ENCODE measurements at places on chromosomes 3 and 15. TPM values are rescaled to one million over a fixed set of nuclear protein-coding genes. Genes with fewer than 3 reads are reported as not detected.

- no peak for DNase-seq
These were observed 57.2 kb downstream of the THBS1 start for GRCh38 chr15:39638041-39638440.

DNA sequence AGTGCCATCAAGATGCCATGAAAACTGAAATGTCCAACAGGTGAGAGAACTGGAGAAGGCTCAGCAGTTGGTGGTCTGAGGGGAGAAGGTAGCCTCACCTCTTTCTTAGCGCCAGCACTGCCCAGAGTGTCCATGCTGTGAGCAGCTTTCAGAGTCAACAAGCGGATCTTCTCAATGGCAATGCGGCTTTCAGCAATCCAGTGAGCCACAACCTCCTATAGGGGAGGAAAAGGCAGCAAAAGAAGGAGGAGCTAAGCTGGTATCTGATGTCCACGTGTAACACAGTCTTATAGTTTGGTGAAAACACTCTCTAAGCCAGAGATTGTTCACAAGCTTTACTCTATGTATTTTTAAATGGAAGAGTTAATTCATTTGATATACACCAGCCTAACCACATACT lies 36.1 kb upstream of the ACKR4 start:
- no peak for DNase-seq

GRCh38 chr3:141851411-141851810 lies 25.0 kb upstream of the ATP1B3 start:
- no peak for DNase-seq

The HHLA2 gene
- polyA plus RNA-seq, result 0.12 TPM

The CIB2 gene
- polyA plus RNA-seq, result 5.3 TPM

- DNase-seq, result no peak
These were observed 71.9 kb downstream of the ALDH1A2 start for GRCh38 chr15:57993409-57994145.

- no peak for DNase-seq
These were observed 262.7 kb upstream of the CTDSPL start for GRCh38 chr3:37598808-37599581.

DNA sequence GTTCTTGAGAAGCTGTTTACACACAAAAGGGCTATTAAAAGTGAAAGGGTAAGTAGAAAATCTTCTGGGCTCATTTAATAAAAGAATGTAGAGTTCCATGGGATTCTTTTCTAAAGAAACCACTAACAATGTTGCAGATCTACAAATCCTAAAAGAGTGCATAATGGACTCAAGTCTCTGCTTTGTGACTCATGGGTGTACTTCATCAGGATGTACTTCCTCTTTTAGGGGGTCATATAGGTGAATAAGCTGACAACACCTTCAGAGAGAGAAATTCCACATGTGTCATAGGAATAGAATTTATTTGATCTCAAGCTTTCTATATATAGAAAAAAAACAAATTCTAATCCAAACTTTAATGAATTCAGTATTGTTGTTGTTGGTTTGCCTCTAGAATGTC lies 355.5 kb downstream of the TIGIT start:
- DNase-seq, result no peak

DNA sequence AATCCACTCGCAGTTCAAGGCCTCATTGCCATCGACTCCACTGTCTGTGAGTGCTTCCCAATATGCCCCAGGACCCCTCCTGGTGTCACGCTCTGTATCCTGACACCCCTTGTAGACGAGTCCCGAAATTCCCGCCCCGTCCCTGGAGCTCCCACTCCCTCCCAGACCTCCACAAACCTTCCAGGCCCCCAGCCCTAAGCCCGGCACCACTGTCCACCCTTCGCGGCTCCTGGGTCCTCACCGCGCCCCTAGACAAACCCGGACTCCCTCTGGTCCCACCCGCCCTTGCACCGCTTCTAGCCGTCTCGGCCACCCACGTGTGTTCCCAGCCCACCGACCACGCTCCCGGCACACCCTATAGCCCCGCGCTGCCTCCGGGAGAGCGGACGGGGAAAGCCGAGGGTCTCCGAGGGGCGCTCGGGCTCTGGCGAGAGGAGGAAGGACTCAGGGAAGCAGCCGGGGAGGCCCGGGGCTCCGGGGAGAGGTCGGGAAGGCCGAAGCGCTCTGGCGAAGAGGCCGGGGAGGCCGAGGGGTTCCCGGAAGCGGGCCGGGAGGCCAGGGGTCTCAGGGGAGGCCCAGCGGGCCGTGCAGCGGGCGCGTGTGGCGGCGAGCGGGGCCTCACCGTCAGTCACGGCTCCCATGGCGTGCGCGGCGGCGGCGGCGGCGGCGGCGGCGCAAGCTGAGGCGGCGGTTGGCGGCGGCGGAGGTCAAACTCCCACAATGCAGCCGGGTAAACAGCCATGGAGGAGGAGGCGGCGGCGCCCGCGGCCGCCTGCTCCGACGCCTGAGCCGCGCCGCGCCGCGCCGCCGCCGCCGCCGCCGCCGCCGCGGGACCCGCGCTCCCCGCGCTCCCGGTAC lies at the start of the genes ATXN7 and THOC7:
Gene ATXN7 (plus strand): TSS at position 718 of the 858 bp plus-strand sequence. CDS start 48,732 bp downstream, outside the sequence.
Gene THOC7 (minus strand): TSS at position 656 of the 858 bp plus-strand sequence. CDS start 15 bp downstream, at position 641.
- peak; percentile 74 for DNase-seq

- DNase-seq, result no peak
These were observed 81.6 kb upstream of the HERC1 start for GRCh38 chr15:63915209-63915872.

DNA sequence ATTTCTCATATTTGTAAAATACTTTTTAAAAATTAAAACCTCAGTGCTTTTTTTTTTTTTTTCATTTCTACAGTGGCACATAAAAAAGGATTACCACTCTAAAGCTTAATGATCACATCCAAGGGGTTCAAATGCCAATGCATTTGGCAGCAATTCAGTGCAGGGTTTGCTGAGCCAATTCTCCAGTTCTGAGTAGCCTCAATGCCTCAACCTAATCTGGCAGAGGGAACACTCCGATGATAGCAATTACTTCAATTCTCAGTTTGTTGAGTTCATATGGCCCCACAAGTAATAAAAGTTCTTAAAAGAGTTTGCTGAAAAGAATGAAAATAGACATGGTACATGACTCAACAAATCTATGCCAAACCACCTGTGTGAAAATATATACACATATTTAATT lies 79.3 kb upstream of the RBMS3 start:
- no peak for DNase-seq

The PRICKLE2 gene
- polyA plus RNA-seq, result 6.3 TPM

DNA sequence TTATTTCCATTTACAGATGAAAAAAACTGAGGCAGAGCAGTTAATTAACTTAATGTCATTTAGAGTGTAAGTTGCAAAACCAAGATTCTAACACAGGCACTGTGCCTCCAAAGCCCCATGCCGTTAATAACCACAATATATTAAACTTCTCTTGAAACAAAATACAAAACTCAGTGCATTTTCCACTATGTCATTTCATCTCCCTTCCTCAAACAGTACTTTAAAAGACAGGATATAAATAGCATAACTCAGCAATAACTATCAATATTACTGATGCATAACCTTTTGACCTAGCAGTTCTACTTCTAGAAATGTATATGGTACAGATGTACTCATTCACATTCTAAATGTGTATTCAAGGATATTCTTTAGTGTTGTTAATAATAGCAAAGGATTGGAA lies 5.1 kb upstream of the TASOR start:
- no peak for DNase-seq

The GOLGA8J gene
- not detected for polyA plus RNA-seq

DNA sequence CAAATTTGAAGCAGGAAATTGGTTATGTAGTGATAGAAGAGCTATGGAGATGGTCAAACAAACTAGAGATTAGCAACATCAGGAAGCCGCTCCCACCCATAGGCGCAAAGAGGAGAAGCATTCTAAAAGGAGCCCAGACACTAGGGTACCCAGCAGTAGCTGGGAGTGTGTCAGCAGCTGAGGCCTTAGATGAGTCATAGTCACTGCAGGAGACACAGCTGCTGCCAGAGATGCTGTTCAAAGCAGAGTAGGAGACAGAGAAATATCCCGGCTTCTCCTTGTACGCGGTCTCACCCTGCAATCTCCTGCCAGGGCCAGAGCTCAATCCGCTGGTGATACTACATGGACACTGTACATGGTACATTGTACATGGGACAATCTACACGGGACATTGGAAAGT lies 61.9 kb downstream of the VGLL3 start:
- DNase-seq, result no peak

DNA sequence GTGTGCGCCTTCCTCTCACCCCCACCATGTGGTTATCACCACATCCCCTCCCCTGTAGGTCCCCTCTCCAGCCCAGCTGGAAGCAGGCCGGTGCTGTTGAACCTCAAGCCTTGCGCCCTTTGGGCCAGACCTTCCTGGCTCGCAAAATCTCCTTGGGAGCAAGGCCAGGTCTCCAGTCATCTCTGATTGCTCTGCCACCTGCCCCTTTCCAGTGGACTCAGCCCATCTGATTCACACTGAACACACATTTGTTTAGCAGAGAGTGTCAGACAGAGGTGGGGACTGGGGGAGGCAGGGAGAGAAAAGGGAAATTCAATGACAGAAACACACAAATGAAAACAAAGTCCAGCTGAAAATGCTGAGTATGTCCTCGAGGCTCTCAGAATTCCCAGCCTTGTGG lies 119.4 kb downstream of the TPRA1 start:
- no peak for DNase-seq

DNA sequence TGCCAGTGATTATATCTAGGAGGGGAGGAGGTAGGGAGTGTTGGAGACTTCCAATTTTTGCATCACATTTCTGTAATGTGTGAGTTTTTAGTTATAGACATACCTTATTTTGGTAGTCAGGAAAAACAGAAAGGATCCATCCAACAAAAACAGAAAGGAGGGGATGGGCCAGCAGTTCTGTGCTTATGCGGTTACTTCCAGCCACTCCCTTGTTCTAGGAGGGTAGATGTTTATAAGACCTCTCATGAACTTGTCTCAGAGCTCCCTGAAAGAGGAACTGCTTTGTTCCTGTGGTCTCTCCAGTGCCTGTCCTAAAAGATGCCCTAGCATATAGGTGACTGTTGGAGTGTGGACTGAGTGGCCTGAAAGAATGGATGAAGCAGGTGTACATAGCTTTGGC lies 323.3 kb downstream of the CACNA2D3 start:
- DNase-seq, result no peak

GRCh38 chr15:57384816-57385215 lies 8.5 kb downstream of the CGNL1 start:
- no peak for DNase-seq

The ARGFX gene
- polyA plus RNA-seq, result not detected

The SKOR1 gene
- polyA plus RNA-seq, result 0.67 TPM

The SERPINI1 gene
- 6.9 TPM for polyA plus RNA-seq

The DNAJC19 gene
- polyA plus RNA-seq, result 62.5 TPM
